ENCODE measurements at places on chromosomes 11 and 22.

- DNase-seq: no peak
These were observed 32.0 kb downstream of the TMEM123 start for GRCh38 chr11:102420547-102420946.

DNA sequence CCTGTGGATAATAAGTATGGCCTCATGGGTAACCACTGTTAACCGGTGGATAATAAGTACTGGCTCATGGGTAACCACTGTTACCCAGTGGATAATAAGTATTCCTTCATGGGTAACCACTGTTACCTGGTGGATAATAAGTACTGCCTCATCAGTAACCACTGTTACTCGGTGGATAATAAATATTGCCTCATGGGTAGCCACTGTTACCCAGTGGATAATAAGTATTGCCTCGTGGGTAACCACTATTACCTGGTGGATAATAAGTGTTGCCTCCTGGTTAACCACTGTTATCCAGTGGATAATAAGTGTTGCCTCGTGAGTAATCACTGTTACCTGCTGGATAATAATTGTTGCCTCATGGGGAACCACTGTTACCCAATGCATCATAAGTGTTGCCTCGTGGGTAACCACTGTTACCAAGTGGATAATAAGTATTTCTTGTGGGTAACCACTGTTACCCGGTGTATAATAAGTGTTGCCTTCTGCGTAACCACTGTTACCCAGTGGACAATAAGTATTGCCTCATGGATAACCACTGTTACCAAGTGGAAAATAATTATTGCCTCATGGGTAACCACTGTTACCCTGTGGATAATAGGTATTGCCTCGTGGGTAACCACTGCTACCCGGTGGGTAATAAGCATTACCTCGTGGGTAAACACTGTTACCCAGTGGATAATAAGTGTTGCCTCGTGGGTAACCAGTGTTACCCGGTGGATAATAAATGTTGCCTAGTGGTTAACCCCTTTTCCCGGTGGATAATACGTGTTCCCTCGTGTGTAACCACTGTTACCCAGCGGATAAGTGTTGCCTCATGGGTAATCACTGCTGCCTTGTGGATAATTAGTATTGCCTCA lies 26.6 kb upstream of the NXPE4 start:
- no peak for DNase-seq

- DNase-seq: no peak
These were observed 927 bp downstream of the PRCP start for GRCh38 chr11:82899186-82899820.

GRCh38 chr22:22674467-22674866 lies 30.1 kb downstream of the GGTLC2 start:
- no peak for DNase-seq

DNA sequence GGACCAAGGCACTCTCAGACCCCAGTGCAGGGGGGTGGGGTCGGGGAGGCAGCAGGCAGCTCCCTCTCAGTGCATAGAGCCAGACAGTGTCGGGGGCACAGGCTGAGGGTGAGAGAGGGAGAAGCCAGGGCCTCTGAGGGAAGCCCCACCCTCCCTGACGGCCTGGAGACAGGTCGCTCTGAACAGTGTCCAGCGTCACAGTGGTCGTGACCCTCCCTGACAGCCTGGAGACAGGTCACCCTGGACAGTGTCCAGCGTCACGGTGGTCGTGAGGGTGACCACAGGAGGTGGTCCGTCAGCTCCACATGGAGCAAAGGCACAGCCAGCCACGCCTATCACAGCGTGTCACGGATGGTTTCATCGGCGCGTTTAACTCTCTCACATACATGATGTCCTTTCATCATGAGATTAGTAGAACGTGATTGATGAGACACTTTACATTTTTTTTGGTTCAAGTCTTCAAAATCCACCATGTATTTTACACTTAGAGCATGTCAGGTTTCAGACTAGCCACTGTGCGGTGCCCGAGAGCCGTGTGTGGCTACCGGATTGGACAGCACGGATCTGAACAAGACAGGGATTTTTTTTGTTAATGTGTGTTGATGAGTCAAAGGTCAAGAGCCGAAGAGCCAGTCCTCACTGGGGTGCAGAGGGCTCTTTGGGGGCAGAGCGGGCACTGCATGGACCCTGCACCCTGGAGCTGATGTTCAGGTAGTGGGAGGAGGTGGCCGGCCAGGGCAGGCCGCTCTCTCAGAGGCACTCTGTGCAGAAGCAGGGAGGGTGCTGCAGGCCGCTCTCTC lies 23.9 kb upstream of the PANX2 start:
- DNase-seq: peak; percentile 81

GRCh38 chr11:129968591-129969419 lies 33.8 kb downstream of the PRDM10 start:
- DNase-seq: peak; percentile 65

- DNase-seq: no peak
These were observed 77.3 kb downstream of the TRAF6 start for GRCh38 chr11:36432738-36433137.

DNA sequence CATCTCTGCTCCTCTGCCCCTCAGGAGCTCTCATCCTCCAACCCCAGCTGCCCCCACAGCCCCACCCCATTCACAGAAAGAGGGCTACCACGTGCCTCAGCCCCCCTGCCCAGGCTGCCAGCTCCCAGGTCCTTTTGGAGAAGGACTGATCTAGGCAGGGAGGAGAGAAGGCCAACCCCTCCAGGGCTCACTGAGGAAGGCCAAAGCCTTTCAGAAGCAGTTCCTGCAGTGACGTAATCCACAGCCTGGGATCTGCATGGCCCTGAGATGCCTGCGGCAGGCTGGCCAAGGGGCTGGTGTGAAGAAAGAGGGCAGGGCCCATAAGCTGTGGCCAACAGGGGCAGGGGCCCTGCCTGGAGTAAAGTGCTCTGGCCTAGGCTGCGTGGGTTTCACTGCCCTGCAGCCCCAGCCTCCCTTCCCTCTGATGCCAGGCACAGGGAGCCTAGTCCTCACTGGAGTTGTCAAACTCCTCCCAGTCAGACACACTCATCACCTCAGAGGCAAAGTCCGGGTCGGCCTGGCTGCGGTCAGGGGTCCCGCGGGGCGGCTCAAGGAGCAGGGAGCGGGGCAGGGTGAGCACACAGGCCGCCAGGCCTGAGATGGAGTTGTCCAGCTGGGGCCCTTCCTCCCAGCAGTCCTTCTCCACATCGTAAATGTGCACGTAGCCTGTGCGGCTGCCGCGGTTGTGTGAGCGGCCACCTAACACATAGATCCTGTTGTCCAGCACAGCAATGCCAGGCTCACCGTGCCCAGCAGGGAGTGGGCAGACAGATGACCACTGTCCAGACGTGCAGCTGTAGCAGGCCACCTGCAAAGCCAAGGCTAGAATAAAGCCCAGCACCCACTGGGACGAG lies 4.2 kb upstream of the SCARF2 start:
- DNase-seq: no peak

GRCh38 chr11:45155627-45156180 lies 9.3 kb downstream of the PRDM11 start:
- no peak for DNase-seq

DNA sequence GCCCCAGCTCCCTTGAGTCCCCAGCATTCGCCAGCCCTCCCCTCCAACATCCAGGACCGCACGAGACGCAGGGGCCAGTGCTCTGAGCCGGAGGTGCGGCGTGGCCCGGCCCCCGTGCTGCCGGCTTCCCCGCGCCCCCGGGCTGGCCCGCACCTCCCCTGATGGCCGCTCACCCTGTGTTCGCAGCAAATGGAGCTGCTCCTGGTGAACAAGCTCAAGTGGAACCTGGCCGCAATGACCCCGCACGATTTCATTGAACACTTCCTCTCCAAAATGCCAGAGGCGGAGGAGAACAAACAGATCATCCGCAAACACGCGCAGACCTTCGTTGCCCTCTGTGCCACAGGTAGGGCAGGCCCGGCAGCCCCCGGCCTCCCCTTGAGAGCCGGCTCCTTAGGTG lies 2.7 kb downstream of the CCND1 start:
- DNase-seq: no peak

- DNase-seq: no peak
These were observed 18.3 kb upstream of the TTLL12 start for GRCh38 chr22:43205261-43205691.

- no peak for DNase-seq
These were observed 300.2 kb downstream of the MN1 start for GRCh38 chr22:27501191-27501936.

GRCh38 chr11:125190566-125190965 lies 26.0 kb downstream of the PKNOX2 start:
- DNase-seq: no peak

DNA sequence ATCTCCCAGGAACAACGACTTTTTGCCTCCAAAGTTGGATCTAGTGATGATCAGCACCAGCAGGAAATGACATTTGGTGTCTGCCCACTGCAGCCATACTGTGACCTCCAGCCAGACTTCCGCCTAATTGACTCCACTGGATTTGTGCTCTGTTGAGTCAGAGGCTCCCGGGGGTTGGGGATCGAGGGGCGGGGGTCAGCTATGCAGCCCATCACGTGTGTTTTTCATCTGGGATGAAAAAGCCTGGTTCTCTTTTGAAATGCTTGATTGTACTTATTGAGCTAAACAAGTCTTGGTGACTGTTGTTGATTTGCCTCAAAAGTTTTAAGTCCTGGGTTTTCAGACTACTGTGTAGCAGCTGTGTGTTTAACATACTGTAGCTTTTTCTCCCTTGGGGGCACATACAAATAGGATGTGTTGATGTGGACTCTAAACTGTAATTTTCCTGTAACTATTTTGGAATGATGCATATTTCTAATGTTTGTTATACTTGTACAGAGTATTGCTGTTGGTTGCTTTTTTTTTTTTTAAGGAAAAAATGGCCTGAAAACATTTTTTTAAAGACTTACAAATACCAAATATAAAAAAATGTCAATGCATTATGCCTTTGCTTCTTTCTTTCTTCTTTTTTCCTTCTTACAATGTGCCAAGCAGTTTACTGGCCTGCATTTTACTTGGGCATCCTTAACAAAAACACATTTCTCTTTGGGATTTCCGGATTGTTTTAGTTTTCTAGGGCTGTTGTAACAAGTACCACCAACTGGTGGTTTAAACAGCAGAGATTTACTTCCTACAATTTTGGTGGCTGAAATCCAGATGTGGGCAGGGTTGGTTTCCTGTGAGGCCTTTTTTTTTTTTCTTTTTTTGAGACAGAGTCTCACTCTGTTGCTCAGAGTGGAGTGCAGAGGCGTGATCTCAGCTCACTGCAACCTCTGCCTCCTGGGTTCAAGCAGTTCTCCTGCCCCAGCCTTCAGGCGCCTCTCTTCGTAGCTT lies 46.1 kb upstream of the OR4B1 start:
- no peak for DNase-seq

DNA sequence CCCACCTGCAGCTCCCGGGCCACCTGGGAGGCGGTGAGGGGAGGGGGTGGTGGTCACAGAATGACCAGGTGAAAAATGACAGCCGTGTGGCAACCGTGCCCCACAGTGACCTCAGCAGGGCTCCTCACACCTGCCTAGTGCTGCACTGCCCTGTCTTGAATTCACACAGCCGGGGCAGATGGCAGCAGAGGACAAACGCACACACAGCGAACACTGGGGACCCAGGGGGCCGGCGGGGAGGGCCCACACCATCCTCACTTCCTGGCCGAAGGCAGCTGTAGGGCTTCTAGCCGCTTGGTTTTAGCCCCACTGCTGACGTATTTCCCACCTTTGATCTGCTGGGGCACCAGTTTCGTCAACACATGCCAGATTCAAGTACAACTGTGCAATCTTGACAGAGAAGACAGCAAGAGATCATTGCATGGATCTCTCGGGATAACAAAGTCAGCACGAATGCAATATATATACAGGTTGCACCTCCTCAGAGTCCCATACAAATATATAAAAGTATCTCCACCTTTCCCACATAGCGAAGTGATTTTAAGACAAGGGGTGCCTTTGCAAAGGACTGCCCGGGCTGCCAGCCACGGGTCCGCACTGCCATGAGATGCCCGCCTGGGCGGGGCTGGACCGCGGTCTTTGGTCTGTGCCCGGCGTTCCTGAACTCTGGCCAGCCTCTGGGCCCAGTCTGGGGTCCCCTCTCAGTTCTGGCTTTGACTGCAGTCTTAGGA lies 26.9 kb downstream of the TRMU start:
- DNase-seq: peak; percentile 32

- DNase-seq: peak; percentile 16
These were observed 111.0 kb upstream of the ARHGAP42 start for GRCh38 chr11:100575860-100576717.

GRCh38 chr11:87832211-87832610 lies 343.0 kb downstream of the RAB38 start:
- DNase-seq: no peak

DNA sequence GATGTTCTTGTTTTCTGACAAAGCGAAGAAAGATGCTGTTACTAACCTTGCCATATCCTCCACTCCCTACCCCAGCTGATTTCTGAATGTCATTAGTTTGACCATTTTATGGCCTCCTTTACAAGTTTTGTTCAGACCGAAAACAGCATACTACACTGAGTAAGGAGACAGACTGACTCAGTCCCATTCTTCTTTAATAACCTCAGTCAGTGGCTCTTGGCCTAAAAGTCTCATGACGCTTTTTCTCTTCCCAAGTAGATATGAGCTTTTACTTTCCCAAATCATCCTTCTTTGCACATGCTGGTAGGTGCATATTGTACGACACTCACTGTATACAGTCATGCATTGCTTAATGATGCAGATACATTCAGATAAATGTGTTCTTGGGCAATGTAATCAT lies 8.0 kb upstream of the FIBIN start:
- no peak for DNase-seq

GRCh38 chr11:23103416-23103815 lies 243.1 kb upstream of the CCDC179 start:
- no peak for DNase-seq

GRCh38 chr11:12110714-12111548 lies 541 bp downstream of the MICAL2 start:
- peak; percentile 50 for DNase-seq

DNA sequence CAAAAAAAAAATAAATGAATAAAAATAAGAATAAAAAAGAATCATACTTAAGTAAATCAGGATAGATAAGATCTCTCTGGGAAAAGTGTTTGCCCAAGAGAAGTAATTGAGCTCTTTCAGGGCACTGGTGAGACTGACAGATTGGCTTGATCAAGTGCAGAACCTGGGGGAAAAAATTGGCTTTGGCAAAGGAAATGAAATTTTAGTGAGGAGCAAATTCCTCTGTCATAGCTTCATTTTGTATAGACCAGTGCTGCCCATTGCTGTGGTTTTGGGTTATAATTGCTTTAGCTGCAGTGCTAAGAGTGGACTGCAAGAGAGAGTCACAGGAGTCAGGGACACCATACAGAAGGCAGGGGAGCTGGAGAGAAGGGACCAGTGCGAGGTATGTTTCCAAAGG lies 35.7 kb downstream of the SFI1 start:
- DNase-seq: no peak

GRCh38 chr11:86246293-86246675 lies 1.7 kb downstream of the EED start:
- DNase-seq: no peak

GRCh38 chr22:43955040-43955882 lies at the start of gene SAMM50:
Gene SAMM50 (plus strand): TSS chr22:43955442. CDS start chr22:43955578, 136 bp downstream.
- peak; percentile 97 for DNase-seq

DNA sequence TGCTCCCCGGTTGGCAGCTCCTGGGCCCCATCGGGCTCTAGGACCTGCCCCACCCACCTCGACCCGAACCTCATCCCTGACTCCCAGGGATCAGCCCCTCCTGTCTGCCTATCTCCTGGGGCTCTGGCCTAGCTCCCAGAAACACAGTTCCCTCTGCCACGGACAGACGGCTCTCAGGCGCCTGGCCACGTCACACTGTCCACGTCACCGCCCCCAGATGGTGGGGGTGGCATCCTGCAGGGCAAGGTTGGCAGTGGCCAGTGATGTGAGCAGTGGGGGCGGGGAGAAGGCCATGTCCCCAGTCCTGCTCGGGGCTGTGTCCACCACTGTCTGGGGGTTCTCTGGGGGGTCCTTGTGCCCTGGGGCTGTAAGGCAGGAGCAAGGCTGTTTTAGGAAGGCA lies 29.2 kb downstream of the SYT7 start:
- peak; percentile 60 for DNase-seq
